ENCODE measurements at places on chromosomes 13 and 19.
A peak's percentile ranks its signal among the peaks of the same experiment; 100 is the strongest.

DNA sequence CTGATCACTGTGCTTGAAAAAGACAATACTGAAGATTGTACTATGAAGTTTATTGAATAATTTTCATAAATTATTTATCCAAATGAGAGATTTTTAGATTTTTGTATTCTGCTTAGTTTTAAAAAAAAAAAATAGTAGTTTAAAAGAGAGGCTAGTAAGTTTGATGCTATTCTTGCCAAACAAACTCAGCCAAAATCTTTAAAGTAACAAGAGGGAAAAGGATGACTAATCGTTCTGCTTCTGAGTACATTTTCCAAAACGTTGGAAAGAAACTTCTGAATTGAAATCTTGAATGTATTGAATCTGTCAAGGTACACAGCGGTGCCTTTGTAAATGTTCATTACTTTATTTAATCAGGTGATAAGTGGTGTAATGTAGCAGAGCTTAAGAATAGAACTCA, 34.4 kb downstream of the NUP58 start:
- no peak for DNase-seq

GRCh38 chr19:47240996-47241918, 10.3 kb upstream of the BBC3 start:
- peak; percentile 62 for DNase-seq

- DNase-seq = no peak
Observed at GRCh38 chr19:10432736-10433130, 12.4 kb downstream of the PDE4A start.

GRCh38 chr13:71516521-71516920, 350.5 kb downstream of the DACH1 start:
- DNase-seq = no peak

DNA sequence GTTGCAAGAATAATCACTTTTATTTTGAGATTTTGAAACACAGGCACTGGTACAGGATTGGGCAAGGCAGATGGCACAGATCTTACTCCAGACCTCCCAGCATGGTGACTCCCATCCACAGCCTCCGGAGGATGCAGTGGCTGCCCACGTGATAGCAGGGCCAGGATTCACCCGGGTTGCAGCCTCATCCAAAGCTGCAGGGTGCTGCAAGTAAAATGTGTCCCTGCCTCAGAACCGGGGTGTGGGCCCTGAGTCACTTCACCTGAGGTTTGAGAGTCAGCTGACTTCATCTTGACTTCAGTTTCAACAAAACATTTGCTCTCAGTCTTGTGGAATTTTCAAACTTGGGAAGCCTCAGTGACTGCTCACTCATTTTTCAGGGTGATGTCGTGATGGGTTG, 201.9 kb downstream of the FGF9 start:
- DNase-seq = no peak

- peak; percentile 38 for DNase-seq
Observed at GRCh38 chr19:16325641-16326400, 1.2 kb downstream of the KLF2 start.

- no peak for DNase-seq
Observed at GRCh38 chr13:29548722-29549121, 46.8 kb downstream of the SLC7A1 start.

DNA sequence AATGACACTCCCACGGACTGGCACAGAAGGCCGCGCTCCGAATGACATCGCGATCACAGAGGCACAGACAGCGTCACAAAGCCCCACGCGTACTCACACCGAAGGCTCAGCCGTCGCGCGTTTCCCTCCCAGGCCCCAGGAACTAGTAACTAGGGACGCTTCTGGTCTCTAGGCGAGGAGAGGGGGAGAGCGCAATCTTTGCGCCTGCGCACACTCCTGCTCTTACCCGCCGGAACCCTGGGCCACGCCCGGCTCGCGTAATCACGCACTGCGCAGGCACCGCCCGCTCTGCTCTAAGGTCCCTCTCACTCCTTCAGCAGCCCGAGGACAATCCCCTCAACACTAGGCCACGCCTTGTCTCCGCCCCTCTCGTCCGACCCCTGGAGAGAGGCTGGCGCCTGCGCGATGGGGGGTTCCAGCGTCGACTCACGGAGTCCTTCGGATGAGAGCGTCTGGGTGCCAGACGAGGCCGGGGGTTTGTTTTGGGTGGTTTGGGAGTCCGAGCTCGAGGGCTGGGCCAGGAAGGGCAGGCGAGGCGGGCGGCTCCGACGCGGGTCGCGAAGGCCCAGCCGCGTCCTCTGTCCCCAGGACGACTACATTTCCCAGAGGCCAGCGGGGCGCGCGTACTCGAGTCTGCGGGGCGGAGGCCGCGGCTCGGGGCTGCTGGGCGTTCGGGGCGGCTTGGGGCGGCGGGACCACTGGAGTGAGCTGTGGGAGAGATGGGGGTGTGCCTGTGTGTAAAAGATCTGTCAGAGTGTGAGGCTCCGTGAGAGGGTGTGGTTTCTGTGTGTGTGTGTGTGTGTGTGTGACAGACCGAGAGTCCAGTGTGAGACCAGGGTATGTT, at the start of gene ZNF471:
Gene ZNF471 (plus strand): TSS at position 410 of the 844 bp plus-strand sequence. CDS start 3,717 bp downstream, outside the sequence.
- DNase-seq = peak; percentile 86

DNA sequence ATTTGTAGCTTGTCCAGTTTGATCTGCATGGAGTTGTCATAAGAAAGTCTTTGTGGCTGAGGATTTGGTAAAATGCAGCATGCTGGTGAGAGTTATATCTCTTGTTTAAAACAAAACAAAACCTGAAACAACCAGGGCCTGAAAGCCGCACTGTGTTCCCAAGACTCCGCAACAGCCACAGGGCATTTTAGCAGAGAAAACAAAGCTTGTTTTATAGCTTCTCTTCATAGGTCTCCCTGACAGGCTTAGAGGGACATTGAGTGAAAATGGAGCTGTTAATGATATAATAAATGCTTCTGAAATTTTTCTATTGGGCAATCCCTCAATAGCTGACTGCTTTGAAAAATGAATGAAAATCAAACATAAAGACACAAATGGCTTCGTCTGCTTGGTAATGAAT, 148.7 kb upstream of the RNF113B start:
- DNase-seq = no peak

DNA sequence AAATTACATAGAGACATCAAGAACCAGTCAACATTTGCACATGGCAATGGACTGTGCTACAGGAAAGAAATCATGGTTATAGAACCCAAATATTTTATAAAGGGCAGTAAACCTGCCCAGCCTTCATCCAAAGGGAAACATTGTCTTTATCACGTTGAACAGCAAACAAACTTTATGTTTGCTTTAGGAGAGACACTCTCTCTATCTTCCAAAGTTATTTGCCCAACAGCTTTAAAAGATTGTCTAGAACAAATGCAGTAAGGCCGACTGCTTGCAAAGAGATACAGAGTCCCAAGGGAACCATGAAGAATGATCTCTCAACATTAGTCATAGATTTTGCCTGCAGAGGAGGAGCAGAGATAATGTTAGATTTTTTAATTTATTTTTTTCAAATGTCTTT, 1323.5 kb upstream of the SLC10A2 start:
- DNase-seq = no peak
